ENCODE measurements at places on chromosomes 2 and 18.
A peak's percentile ranks its signal among the peaks of the same experiment; 100 is the strongest.

GRCh38 chr2:231361701-231362554 lies 33.6 kb upstream of the B3GNT7 start:
- no peak for DNase-seq

DNA sequence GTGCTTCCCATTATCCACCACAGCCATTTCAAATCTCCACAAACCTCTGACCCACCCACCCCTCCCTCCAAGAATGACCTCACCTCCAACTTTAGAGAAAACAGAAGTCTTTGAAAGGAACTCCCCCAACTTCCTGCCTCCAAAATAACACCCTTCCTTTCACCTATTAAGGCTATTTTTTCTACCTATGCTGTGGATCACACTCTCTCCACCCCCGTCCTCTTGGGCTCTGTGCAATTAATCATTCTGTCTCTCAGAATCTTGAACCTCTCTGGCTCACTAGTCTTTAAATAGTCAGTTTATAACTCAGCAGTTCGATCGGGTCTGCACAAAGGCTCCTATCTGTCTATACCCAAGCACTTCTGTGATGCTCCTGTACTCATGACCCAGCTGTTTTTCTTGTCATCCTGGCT lies 37.3 kb upstream of the XPO1 start:
- no peak for DNase-seq

- DNase-seq: peak; percentile 70
These were observed 156.5 kb downstream of the TNS1 start for GRCh38 chr2:217846321-217846743.

- DNase-seq: no peak
These were observed 303.4 kb upstream of the NCKAP5 start for GRCh38 chr2:133871545-133872209.

DNA sequence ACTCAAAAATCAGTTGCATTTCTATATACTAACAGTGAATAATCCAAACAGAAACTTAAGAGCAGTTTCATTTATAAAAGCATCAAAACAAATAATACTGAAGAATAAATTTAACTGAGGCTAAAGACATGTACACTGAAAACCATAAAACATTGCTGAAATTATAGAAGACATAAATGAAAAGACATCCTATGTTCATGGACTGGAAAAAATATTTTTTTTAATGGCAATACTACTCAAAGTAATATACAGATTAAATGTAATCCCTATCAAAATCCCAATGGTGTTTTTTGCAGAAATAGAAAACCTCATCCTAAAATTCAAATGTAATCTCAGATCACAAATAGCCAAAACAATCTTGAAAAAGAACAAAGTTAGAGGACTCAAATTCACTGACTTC lies 28.6 kb downstream of the ROCK1 start:
- DNase-seq: no peak

GRCh38 chr2:49754381-49754780 lies 600.1 kb upstream of the FSHR start:
- DNase-seq: no peak

GRCh38 chr2:190657474-190658255 lies 8.8 kb downstream of the NAB1 start:
- no peak for DNase-seq

DNA sequence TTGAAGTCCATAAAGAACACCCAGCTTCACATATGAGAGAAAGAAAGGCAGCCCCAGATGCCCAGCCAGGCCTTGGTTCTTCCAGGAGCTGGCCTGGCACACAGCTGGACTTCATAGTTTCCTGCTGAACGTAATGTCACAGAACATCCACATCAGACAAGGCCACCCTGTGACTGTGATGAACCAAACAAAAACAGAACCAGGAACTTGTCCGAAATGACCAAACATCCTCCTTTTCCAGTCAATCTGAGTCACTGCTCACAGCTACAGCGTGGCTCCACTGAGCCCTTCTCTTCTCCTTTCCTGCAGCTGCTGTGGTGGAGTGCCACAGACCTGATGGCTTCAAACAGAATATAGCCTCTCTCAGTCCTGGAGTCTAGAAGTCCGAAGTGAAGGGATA lies 45.4 kb upstream of the PAPOLG start:
- DNase-seq: no peak

GRCh38 chr2:73984203-73984921 lies at the start of gene TET3:
Gene TET3, plus strand, starts transcription at chr2:73984910. Its CDS starts 1,494 bp downstream, at chr2:73986404.
- DNase-seq: peak; percentile 47

DNA sequence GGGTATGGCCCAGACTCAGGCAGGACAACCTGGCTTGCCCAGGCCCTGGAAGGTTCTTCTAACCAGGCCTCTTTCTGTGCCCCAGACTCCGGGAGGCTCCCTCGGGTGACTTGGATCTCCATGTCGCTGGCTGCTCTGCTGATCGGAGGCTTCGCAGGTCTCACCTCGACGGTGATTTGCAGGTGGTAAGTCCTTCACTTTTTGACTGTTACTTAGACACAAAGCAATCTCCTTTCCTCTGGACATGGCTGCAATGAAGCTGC lies 103.5 kb downstream of the TPO start:
- DNase-seq: no peak

DNA sequence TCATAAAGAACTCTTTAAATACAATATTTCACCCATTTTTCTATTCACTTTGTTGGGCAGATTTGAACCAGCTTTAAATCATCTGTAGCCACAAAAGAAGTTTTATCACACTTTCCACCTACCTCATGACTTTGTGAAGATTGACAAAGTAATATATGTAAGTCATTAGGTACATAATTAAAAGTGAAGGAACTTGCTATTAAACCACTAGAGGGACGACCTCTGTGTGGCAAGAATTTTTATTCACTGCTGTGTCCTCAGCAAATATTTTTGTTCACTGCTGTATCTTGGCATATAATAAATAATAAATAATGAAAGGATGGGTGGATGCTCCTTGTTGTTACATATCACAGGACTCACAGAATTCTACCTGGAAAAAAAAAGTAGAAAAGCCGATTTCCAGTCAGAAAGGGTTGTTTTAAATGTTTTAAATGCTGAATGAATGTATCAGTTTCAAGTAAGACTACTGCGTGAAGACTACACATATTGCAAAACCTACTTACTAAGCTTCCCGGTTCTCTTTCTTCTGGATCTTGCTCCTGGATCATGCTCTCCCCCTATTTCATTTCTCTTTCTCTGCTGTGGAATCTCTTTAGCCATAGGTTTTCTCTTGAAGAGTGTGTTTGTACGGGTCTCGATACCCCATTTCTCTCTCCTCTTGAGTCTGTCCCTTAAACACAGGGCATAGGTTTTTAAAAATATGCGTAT lies 44.8 kb downstream of the KCMF1 start:
- no peak for DNase-seq

GRCh38 chr2:127416506-127417001 lies 1.7 kb upstream of the PROC start:
- no peak for DNase-seq

GRCh38 chr18:38747153-38747552 lies 1181.6 kb upstream of the CELF4 start:
- DNase-seq: no peak

GRCh38 chr2:229027353-229028105 lies 243.6 kb downstream of the PID1 start:
- no peak for DNase-seq

- DNase-seq: no peak
These were observed 88.1 kb downstream of the EIPR1 start for GRCh38 chr2:3289526-3289925.

- no peak for DNase-seq
These were observed 901 bp downstream of the SPOPL start for GRCh38 chr2:138502255-138503086.

GRCh38 chr2:192190474-192190873 lies 4.3 kb downstream of the TMEFF2 start:
- DNase-seq: peak; percentile 18

- no peak for DNase-seq
These were observed 56.9 kb downstream of the SLC38A11 start for GRCh38 chr2:164898475-164898874.

DNA sequence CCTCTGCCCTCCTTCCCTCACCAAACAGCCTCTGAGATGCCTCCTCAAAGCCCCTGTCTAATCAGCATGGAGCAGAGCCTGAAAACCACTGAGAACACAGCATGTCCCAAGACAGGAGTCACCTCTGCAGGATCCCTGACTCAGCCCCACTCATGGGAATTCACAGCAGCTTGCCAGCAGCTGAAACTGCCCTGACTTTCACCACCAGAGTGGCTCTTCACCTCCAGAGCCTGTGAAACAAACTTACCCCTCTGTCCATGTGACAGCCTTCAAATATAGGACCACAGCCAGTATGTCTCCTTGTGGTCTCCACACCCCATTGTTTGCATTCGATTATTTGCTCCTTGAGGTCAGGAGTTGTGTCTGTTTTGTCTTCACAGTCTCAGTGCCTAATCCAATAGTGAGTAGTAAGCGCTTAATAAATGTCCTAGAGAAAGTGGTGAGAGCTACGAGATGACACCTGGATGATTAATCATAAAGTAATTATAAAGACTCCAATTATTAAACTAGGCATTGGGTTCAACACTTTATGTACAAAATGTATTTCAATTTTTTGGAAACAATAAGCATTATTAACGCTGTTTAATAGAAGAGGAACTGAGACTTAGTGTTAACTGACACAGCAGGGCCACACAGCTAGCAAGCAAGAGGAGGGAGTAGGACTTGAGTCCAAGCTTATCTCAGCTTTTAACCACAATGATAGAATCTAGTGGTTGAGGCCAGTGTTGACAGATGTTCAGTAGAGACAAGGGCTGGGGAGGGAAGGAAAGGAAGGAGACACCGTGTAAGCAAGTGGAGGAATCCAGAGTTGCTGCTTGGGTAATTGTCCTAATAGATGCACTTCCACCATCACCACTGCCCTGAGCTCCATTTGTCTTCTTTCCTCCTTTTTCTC lies 358.7 kb upstream of the TNP1 start:
- DNase-seq: no peak

DNA sequence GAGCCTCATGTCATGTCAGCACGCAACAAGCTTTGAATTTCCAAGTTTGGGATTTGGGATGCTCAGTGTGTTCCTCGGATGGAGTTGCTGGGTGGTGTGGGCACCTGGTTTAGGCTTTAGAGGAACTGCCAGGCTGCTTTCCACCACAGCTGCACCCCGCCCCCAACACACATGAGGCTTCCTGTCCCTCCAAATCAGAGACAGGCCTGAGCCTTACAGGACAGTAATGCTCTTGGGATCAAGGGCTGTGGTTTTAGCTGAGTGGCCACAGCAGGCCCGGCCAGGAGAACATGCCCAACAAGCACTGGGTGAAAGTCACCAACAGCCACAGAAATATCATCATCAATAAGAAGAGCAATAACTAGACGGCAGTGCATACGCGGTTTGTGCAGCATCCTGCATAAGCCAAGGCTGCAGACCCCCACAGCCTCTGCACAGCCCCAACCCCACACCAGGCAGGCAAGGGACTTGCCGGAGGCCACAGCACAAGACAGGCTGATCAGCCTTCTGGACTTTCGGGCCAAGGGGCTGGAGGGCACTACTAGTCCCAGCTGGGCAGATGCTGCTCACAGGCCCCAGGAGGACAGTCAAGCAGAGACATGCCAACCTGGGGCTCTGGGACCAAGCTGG lies 29.7 kb upstream of the GPC1 start:
- no peak for DNase-seq

DNA sequence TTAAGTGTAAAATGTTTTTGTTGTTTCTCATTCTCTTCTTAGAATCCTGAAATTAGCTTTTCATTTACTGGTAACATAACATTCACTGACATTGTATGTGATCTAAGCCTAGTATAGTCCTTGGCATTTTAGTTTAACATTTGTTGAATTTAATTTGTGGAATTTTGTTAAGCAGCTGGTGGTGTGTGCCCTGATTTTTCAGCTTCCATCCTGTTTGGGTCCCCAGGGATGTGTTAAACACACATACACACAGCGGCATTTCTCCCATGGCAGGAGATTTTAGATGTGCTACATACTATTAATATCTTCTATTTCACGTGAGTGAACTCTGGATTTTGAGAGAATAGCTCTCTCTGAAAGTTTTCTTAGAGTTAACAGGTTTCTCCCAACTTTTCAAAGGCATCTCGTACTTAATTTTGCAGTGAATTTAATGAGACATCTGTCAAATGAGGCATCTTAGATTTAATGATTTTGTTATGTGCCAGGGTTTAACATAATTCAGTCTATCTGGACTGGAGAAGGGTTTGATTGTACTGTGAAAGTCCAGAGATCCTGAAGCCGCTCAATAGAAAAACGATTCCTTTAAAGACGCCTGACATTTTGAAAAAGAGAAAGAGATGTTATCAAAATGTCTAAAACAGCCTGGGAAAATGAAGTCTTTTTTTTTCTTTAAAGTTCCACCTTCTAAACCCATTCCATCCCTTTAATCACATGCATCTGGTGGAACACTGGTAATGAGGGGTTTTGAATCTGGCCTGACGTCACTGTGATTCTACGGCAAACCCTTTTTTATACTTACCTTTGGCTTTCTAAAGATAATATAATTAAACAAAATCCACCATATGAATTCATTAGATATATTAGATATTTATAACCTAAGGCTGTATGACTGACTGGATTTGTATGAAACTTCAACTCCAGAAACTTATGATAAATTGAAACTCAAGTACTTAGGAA lies 6.8 kb downstream of the PHLPP1 start:
- no peak for DNase-seq

DNA sequence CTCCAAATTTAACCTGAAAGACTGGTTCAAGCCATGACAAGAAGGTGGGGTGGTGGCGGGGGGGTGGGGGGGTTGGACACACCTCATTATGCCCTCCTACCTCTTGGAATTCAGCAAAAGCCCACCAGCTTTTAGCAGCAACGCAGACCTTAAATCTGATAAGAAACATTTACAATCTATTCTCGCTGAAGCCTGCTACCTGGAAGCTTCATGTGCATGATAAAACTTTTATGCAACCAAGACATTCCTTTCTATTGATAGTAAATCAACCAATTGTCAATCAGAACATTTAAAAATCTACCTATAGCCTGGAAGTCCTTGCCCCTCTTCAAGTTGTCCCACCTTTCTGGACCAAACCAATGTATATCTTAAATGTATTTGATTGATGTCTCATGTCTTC lies 113.6 kb upstream of the FAM98A start:
- DNase-seq: no peak

DNA sequence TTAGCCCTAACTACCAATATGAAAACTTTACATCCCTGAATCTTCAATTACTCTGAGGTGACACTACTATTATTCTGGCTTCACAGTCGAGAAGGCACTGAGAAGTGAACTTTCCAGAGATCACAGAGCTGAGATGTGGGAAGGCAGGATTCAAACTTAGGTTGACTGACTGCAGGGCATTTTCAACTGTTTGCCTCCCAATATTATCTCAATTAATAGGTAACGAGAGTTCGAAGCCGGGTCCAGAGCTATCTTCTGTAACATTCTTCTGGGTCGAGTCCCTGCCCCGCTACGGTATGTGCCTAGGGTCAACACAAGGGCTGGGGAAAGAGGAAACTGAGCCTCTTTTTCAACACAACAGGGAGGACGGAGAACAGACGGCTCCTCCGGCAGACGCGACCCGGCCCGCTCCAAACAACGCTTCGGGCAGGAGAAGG lies 740 bp downstream of the CHMP3 start:
- no peak for DNase-seq
